CD4-positive, CD25-positive, alpha-beta regulatory T cell (primary cell): ENCODE measurements at places on chromosomes 13 and 19.

DNA sequence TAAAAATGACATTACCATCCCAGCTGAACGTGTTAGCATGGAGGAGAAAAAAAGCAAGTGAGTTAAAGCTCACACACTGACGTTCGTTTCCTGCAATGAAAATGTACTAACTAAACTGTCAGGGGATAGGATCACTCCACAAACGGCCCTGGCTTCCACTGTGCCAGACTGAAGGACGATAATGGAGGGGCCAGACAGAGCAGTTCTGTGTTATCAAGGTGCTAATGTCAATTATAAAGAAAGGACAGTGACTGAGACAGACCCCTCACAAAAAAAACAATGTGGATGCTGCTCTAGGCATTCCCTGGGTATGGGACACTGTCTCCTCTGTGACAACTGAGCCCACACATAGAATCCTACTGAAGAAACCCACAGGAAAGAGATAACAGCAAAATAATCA lies 43.7 kb upstream of the SLC15A1 start:
- no peak for DNase-seq

DNA sequence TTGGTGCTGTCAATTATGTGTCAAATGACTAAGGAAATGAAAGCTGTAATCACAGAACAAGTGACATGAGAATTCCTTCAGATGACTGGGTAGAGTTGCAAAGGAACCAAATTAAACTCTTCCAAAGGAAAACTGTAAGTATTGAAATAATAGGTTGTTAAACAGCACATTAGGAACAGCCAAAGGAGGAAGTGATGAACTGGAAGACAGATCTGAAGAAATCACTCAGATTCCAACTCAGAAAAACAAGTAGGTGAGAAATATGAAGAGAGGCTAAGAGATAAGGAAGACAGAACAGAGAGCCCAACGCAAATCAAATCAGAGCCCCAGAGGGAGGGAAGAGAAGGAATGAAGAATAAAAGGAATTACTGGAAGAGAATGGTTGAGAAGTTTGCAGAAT lies 15.4 kb downstream of the TMEM161A start:
- DNase-seq = no peak

DNA sequence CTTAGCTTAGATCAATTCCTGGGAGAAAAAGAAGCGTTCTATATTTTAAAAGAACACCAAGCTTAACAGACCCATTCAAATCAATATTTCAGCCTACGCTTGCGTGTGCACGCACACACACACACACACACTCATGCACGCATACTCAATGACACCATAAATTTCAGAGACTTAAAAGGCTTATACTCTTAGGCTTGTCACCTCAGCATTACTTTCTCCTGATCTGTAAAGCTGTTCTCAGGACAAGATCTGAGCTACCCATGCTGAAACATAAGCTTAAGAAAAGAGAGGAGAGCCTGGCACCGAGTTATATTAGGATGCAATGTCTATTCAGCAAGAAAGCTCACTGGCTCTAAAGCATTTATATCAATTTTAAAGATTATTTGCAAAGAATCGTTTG lies 368.5 kb downstream of the FGF14 start:
- no peak for DNase-seq

GRCh38 chr19:29121684-29122083 lies 91.3 kb downstream of the UQCRFS1 start:
- no peak for DNase-seq

GRCh38 chr19:36973021-36973843 lies 57.1 kb downstream of the ZNF568 start:
- DNase-seq = peak; percentile 77

GRCh38 chr13:37485756-37486155 lies 112.8 kb downstream of the POSTN start:
- no peak for DNase-seq

DNA sequence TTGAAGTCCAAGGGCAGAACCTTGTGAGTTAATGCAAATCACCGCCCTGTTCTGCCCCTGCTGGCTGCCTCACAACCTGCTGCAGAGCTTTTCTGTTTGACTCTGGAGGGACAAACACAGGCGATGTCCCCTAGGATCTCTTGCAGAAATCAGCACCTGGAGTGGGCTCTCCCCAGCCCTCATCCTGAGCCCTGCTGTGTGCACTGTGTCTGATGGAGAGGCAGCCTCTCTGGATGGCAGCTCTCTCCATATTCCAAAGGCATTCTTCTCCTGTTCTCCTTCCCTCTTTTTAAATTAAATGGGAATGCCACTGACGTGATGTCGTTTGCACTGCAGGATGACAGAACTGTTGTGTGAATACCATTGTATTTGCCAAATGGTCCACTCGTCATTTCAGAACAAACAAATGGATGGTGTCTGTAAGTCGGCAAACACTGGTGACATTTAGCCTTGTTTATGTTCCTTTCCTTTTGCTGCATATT lies 184.1 kb downstream of the ZNF536 start:
- no peak for DNase-seq

GRCh38 chr13:23983671-23984070 lies 86.4 kb upstream of the C1QTNF9B start:
- no peak for DNase-seq

DNA sequence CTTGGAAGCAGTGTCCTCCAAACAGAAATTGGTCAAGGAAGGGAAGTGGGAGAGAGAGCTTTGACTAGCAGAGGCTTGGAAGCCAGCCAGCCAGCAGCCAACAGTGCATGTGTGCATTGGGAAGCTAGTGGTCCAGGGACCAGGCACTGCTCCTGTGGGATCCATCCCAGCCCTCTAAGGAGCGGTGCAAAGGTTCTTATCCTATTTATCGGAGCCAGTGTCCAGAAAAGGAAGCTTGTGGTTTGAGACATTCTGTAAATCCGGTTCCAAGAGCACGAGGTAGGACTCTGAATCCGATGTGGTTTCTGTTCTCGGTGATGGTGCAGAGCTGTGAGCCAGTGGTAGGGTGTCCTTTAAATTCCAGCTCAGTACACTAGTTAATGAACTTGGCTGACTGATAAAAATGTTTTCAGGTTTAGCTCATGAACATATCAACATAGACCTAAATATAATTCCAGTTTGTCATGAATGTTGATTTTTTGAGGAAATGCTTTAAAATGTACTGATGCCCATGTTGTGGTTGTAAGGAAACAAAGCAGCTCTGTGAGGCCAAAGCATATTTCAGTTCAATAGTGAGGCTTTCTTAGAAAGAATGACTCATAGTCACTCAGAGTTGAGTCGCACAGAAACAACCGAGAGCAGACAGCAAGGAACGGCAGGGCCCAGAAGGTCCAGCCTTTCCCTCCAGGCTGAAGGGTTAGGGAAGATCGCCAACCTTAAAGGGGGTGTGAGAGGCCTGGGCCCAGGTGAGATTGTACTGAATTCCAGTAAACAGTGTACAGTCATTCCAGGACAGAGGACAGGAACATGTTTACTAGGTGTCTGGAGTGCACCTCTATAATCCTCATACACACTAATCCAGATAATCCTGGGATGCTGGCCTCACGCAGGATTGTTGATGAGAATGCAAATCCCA lies 21.5 kb upstream of the GARRE1 start:
- peak; percentile 69 for DNase-seq

DNA sequence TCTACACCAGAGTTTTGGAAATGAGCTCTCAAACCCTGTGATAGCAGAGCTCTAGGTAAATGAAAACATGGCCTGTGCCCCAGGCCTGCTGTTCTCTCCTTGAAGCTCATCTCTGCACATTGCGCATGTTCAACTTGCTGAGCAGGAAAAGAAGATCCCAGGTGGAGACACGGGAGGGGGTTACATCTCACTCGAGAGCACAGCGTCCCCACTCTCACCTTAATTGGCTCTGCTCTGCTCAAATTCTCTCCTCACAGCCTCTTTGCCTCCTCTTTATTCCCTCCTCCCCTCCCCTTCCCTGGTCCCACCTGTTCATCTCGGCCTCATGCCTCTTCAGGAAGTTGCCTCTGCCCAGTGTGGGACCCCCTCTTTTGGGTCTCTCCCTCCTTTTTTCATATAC lies 44.7 kb downstream of the RGCC start:
- no peak for DNase-seq

DNA sequence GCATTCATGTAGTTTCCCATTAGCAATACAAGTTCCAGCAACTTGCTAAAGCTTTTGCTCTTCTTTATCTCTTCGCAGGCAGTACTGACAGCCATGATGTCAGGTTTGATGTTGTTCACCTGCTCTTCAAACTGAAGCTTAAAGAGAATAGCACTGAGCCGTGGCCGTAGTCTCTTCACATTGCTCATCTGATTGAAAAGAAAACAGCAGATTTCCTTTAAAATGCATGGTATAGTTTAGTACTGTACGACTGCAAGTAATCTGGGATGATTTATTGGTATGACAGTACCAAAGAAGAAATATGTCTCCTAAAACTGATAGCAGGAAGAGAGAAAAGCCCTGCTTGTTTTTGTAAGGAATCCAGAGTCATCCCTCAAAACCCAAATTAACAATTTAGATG lies 284.4 kb downstream of the DIAPH3 start:
- DNase-seq = no peak

- DNase-seq = no peak
These were observed 1.5 kb upstream of the EHD2 start for GRCh38 chr19:47711652-47712242.

DNA sequence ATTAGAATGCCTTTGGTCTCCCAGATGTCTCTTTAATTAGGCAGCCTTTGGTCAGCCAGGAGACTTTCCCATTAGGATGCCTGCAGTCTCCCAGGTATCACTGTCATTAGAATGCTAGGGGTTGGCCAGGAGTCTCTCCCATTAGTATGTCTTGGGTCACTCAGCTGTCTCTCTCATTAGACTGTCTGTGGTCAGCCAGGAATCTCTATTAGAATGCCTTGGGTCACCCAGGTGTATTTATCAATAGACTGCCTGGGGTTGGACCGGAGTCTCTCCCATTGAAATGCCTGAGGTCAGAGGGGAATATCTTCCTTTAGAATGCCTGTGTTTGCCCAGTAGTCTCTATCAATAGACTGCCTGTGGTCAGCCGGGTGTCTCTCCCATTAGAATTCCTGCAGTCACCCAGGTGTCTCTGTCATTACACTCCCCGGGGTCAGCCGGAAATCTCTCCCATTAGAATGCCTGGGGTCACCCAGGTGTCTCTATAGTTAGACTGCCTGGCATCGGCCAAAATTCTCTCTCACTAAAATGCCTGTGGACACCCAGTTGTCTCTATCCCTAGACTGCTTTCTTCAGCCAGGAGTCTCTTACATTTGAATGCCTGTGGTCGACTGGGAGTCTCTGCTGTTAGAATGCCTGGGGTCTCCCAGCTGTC lies 1460.3 kb downstream of the UQCRFS1 start:
- DNase-seq = no peak

- DNase-seq = no peak
These were observed 4.2 kb downstream of the RCBTB2 start for GRCh38 chr13:48528720-48529119.

DNA sequence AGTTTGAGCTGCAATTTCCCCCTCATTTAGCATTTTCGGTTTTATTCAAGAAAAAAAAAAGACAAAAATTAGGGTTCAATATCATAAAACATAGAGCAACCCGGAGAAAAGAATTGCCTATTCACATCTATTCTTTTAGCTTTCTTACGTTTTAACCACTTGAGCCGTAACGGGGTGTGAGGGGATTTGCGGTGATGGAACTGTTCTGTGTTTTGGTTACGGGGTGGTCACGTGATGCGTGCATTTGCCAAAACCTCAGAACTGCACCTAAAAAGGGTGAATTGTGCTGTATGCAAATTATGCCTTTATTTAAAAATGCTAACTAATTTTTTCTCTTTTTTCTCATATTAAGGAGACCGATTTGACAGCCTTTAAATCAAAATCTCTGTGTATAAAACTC lies 22.1 kb downstream of the CLEC11A start:
- DNase-seq = no peak

DNA sequence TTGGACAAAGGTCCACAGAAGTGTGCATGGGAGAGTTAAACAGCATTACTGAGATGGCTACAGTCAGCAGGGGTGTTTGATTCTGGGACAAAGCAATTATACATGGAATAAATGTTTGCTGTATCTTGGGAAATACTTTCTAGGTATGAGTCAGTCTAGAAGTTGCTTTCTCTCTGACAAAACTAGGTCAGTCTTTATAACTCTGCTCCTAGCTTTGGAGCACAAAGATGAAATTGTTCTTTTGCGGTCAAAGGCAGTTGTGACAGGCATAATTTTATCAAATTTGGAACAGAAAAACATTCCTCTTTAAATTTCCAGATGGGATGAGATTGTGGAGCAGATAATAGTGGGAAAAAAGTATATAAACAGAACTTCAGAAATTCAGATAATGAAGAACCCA lies 1045.4 kb upstream of the MIR17HG start:
- DNase-seq = no peak

DNA sequence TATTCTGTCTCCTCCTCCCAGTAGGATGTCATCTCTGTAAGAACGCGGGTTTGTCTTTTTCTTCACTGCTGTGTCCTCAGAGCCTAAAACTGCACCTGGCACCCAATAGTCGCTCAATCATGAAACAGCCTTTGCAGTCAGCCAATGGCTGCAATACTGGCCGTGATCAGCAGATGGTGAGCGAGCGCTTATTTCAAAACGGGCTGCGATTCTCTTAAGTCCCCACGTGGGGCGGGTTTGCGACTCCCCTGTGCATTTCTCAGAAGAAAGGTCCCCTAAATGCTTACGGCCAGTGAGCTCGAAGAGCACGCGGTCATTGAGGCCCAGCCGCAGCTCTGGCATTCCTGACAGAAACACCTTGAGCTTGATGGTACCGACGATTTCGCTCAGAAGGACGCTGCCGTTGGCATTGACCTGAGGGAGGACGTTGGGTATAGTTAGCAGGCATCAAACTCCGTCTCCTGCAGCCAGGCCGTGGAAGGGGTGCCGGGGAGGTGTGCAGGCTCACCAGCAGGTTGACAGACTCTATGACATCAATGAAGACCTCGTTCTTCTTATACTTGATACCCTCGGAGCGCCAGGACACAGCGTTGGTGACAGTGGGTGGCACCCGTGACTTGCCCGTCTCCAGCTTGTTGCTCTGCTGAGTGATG lies 6.0 kb downstream of the AP1M2 start:
- peak; percentile 95 for DNase-seq

DNA sequence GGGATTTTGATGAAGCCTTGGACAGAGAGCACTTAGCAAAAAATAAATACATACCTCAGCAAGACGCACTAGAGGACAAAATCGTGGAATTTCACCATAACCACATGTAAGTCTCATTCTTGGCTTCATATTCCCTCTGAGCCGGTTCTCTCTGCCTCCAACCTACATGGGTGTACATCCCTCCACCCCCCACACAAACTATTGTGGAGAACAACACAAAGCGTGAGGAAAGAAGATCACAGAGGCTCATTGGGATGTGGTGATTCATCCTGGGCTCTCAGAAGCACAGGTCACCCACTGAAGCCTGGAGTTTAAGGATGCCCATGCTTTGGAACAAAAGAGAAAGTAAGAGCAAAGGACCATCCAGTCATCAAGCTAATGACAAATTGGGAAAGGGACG lies 192.2 kb downstream of the STK24 start:
- DNase-seq = no peak
